Cardiac fibroblast (primary cell): ENCODE measurements at places on chromosomes 3 and 15.

GRCh38 chr3:149152420-149152819 lies 23.0 kb downstream of the HPS3 start:
- DNase-seq: peak; percentile 79

DNA sequence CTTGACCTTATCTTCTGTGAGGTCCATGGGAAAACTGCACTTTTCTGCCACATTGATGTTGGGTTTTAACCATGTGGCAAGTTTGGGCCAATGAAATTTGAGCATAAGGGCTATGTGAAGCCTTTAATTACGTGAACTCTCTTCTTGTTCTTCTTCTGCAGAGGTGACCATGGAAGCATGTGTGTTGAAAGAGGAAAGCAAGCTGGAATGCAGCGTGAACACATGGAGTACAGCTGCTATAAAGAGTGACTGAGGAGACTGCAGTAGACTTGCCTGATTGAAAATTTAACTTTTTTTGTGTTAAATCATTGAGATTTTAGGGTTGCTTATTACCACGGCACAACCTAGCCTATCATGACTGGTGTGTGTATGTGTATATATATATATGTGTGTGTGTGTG lies 347.3 kb downstream of the ZIC1 start:
- DNase-seq: no peak

DNA sequence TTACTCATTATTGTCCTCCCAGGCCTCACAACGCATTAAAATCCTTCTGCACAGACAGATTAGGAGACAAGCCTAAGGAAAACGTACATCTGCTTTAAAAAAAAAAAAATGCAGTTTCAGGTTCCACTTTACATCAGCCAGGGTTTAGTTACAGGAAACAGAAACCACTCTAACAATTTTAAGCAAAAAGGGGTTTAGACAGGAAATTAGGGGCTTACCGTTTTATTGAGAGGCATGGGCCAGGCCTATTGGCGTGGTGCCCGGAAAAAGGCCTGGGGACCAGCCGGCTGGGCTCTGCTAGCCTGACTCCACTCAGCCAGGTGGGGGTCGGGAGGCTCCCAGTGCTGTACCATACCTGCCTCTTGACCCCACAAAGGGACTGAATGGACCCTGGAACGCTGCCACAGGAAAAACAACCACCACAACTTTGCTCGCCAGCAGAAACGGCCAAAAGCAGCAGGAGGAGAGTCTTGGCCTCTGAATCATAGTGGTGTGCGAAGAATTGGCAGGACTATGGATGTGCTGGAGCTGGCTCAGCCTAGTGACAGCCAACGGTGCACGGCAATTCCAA lies 124.3 kb downstream of the CHSY1 start:
- DNase-seq: peak; percentile 97

DNA sequence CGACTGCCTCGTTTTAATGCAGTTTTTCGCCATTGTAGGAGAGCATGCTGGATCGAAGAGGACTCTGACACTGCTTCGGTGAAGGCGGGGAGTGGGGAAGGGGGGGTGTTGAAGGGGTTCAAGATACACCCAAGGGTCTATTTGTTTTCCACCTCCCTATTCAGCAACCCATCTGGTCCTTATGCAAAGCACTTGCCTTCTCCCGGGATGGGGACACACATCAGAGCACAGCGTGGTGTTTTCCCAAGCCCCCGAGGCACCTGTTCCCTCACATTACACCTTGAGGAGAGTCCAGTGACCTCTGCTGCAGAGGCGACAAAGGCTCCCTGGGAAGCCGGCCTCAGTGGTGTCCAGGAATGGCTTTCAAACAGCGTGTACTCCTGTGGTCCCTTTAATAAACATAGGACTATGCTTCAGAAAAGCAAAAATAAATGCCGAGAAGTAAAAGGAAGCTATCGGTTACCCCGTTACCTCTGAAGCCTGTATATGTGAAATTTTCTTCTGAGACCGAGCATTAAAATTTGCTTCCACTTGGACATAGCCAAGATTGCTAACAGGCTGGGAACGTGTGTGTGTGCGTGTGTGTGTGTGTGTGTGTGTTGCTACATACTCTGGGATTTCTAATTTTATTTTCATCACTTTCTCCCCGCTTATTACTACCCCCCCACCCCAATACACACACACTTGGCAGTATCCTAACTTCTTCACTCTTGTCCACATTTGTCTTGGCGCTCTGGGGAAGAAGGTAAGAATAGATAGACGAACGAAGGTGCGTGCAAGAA lies 53.2 kb downstream of the CCDC54 start:
- peak; percentile 40 for DNase-seq

- DNase-seq: no peak
These were observed at the start of gene CACNA2D3 for GRCh38 chr3:54122324-54123002. TSS of gene CACNA2D3 (plus strand) at chr3:54122552.
